ENCODE measurements at places on chromosomes 7 and 10.

GRCh38 chr10:35635576-35635975 lies 6.5 kb downstream of the FZD8 start:
- DNase-seq: no peak

GRCh38 chr10:49408519-49409306 lies 12.8 kb upstream of the DRGX start:
- DNase-seq: no peak

DNA sequence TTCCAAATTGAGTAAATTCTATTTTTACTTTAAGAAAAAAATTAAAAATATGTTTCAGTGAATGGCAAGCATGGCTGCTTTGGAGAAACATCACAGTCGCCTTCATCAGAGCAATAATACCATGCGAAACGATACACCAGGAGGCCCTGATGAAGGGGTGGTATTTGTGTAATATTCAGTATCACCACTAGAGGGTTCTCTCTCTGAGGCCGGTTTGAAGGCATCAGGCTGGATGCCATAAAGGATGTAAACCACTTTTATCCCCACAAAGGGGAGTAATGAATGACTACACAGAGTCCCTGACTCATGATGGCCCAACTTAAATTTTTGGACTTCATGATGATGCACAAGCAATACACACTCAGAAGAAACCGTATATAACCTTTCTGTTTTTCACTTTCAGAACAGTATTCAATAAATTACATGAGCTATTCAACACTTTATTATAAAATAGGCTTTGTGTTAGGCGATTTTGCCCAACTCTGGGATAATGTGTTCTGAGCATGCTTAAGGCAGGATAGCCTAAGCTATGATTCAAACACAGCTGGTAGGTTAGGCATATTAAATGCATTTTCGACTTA lies 95.5 kb downstream of the PPP1R17 start:
- no peak for DNase-seq

- no peak for DNase-seq
Observed at GRCh38 chr10:69913606-69914382, 112.1 kb downstream of the COL13A1 start.

DNA sequence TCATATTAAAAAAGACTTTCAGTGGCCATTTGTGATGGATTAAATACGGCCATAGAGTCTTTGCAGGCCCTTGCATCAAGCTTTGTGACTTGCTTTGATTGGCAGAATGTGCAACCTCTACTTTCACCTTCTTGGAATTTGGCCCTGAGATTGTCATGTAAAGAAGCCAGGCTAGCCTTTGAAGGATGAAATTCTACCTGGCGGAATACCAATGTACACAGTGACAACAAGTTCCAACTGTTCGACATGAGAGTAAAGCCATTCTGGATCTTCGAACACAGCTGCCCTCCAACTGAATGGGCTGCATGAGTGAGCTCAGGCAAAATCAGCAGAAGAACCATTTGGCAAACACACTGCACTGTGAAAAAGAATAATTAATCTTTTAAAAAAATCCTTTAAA lies 321.3 kb downstream of the PHF14 start:
- DNase-seq: no peak

DNA sequence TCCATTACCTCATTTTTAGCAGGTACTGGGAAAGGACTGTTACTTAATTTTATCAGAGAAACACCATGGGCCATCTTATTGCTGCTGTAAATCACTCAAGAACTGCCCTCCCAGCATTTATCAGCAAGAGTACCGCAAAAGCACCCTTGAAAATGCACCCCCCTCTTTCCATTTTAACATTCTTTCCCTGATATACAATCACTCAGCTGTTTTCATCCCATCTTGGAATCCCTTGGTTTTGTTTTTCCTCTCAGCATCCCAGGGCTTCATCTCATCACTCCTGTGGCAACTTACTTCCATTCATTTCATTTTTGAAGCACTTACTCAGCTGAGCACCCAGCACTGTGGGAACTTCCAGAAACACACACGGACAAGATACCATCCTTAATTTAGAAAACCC lies 36.5 kb downstream of the RAPGEF5 start:
- DNase-seq: no peak

DNA sequence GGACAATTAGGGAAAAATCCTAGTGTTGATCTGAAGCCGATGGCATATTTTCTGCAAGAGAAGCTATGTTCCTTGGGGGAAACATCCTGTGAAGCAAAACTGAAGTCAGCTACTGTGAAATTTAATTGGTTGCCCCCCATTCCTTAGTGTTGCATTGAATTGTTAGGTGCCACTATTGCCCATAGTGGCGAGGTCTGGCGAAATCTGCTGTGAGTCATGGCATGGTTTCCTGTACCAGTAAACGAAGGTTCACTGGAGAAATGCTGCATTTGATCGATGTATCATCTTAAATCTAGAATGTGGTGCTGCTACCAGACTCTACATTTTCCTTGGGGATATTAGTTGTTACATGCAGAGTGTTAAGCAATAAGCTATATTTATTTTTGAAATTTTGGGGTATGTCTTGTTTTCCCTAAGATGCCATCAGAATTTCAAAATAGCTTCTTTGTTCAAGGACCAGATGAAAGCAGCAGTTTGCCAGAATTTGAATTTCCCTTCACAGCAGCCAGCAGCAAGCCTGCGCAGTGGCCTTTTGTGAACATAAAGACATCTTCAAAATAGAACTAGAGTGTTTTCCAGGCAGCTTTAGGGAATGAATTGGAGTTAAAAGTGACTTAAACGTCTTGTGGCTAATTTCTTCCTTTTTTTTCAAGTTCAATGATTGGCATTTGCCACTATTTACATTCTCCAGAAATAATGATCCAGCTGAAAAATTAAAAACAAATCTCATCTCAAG lies 348.6 kb upstream of the COBL start:
- no peak for DNase-seq

- DNase-seq: no peak
Observed at GRCh38 chr10:121288011-121288410, 310.2 kb downstream of the FGFR2 start.
